Activated T-helper 1 cell treated with anti-CD3 and anti-CD28 coated beads, Interleukin-2, amount 50 U/mL, for 16 hours (primary cell): ENCODE measurements at places on chromosomes 1 and 21.
A peak's percentile ranks its signal among the peaks of the same experiment; 100 is the strongest.

DNA sequence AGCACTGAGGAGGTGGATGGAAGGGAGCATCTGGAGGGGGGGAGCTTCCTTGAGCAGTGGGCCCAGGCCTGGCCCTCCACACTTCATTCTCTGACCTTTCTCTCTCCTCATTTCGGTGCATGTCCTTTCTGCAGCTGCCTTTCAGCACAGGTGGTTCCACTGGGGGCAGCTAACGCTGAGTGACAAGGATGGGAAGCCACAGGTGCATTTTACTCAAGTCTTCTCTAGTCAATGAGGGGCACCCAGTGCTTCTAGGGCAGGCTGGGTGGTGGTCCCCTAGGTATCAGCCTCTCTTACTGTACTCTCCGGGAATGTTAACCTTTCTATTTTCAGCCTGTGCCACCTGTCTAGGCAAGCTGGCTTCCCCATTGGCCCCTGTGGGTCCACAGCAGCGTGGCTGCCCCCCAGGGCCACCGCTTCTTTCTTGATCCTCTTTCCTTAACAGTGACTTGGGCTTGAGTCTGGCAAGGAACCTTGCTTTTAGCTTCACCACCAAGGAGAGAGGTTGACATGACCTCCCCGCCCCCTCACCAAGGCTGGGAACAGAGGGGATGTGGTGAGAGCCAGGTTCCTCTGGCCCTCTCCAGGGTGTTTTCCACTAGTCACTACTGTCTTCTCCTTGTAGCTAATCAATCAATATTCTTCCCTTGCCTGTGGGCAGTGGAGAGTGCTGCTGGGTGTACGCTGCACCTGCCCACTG, 43.2 kb downstream of the YARS1 start:
- no peak for DNase-seq

- no peak for DNase-seq
Measured at GRCh38 chr21:45255381-45256020, 32.2 kb downstream of the POFUT2 start.

- DNase-seq, result no peak
Measured at GRCh38 chr21:42349420-42350317, 1.1 kb downstream of the TFF2 start.

DNA sequence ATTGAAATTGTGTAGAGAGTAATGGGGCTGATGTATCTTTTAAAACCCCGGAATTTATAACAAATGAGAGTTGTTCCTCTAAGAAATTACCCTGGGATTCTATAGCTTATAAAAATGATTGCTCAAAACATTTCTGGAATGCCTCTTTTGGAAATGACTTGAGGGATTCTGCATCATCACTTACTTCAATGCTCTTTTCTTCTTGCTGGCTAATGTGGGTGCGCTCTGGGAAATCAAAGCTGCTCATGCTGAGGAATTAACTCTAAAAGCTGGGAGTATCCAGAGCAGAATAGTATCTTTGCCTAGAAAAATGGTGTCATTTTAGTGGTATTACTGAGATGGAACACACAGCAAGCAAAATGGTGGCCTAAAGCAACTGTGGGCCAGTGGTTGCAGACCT, 23.0 kb upstream of the TBX15 start:
- DNase-seq, result no peak

GRCh38 chr1:158180741-158181576, at the start of gene CD1D:
TSS of gene CD1D (plus strand) at chr1:158180895. CDS start at chr1:158181102, 207 bp downstream.
- DNase-seq, result no peak

DNA sequence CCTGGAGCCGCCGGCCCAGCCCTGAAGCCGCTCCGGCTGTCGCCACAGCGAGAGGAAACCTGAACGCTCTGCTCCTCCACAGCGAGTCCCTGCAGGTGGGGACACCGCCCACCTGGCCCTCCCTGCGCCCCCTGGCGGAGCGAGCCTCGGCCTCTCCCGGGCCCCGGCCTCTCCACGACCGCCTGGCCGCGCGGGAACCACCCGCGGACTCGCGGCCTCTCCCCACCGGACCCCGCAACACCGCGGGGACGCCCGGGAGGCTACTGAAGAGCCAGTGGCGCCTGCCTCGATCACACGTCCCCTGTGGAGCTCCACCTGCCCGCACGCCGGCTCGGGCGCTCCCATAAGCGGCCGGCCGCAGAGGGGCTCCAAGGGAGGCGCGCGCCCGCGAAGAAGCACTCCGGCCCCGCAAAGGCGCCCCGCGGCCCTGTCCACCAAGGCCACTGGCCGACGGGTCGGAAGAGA, 109.6 kb downstream of the KCNN3 start:
- DNase-seq, result peak; percentile 80

- DNase-seq, result no peak
Measured at GRCh38 chr1:19648239-19648638, 4.1 kb downstream of the NBL1 start.

DNA sequence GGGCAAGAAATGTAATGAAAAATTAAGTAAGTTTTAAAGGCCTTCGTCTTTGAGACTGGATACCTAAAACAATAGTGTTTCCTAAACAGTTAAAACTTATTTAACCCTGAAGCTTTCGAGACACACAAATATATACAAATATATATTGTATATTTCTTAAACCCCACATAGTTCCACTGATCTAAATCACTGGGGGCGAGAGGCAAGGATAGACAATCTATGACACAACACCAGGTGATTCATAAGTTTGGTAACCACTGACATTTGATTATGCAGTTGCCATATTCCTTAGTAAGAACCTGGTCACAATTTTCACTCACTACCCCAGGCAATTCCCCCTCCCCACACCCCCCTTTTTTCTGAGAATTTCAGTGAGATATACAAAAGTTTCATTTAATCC, 55.3 kb upstream of the BOLA1 start:
- no peak for DNase-seq

GRCh38 chr1:43293176-43293575, 7.6 kb upstream of the TIE1 start:
- no peak for DNase-seq

GRCh38 chr1:219587801-219588561, 24.9 kb downstream of the ZC3H11B start:
- DNase-seq, result no peak

GRCh38 chr1:213375002-213375401, 324.0 kb downstream of the RPS6KC1 start:
- DNase-seq, result no peak

- no peak for DNase-seq
Measured at GRCh38 chr21:26098772-26099397, 71.7 kb downstream of the APP start.

GRCh38 chr1:213162862-213163261, 111.8 kb downstream of the RPS6KC1 start:
- DNase-seq, result no peak

- no peak for DNase-seq
Measured at GRCh38 chr21:39315603-39316445, 2.4 kb upstream of the BRWD1 start.

- DNase-seq, result no peak
Measured at GRCh38 chr21:15062606-15062965, 2.2 kb downstream of the NRIP1 start.
